ENCODE measurements at places on chromosomes 16 and 17. TPM values are rescaled to one million over a fixed set of nuclear protein-coding genes. Genes with fewer than 3 reads are reported as not detected.

The FGF11 gene
- total RNA-seq: 0.27 TPM

The LIG3 gene
- total RNA-seq: 34.0 TPM

The SMIM36 gene
- total RNA-seq: not detected

The ZNF205 gene
- total RNA-seq: 12.0 TPM

The AOC3 gene
- under 0.01 TPM for total RNA-seq

The PYY gene
- total RNA-seq: not detected

The RNF222 gene
- not detected for total RNA-seq

The KCNG4 gene
- not detected for total RNA-seq

The ENPP7 gene
- not detected for total RNA-seq

The RAB26 gene
- 0.66 TPM for total RNA-seq

The SRCIN1 gene
- 0.27 TPM for total RNA-seq

The KRTAP2-2 gene
- not detected for total RNA-seq

The KRTAP2-1 gene
- not detected for total RNA-seq

The EFNB3 gene
- total RNA-seq: 0.53 TPM

The KLHL36 gene
- total RNA-seq: 45.9 TPM

The NEUROD2 gene
- not detected for total RNA-seq

The NOL11 gene
- 71.7 TPM for total RNA-seq

The CACNG3 gene
- total RNA-seq: not detected

The NPIPA5 gene
- 4.8 TPM for total RNA-seq

The KIF18B gene
- total RNA-seq: 12.0 TPM

The CCL7 gene
- 0.53 TPM for total RNA-seq

The TPSB2 gene
- not detected for total RNA-seq

The OR1F1 gene
- 0.14 TPM for total RNA-seq

The BCL6B gene
- total RNA-seq: 109 TPM

The KRT27 gene
- total RNA-seq: not detected

The TBC1D3C gene
- not detected for total RNA-seq

The SOX15 gene
- not detected for total RNA-seq

The FBXO39 gene
- total RNA-seq: 2.9 TPM

The ADORA2B gene
- 10.7 TPM for total RNA-seq

The RRAD gene
- 0.27 TPM for total RNA-seq

The KRTAP4-1 gene
- total RNA-seq: not detected

The FOXO3B gene
- 3.9 TPM for total RNA-seq

The PMFBP1 gene
- 0.14 TPM for total RNA-seq

The KRT222 gene
- total RNA-seq: not detected

The ASGR1 gene
- total RNA-seq: 9.7 TPM

The IGFALS gene
- total RNA-seq: not detected

The TXNL4B gene
- total RNA-seq: 12.3 TPM

The ADGRG3 gene
- not detected for total RNA-seq

The GNG13 gene
- total RNA-seq: not detected

The CAPNS2 gene
- 3.3 TPM for total RNA-seq

The PITPNM3 gene
- 1.3 TPM for total RNA-seq

The GUCY2D gene
- not detected for total RNA-seq

The CD300LB gene
- total RNA-seq: not detected

The TUBG2 gene
- total RNA-seq: 8.4 TPM

The SUMO2 gene
- 124 TPM for total RNA-seq

The KLHDC4 gene
- total RNA-seq: 33.6 TPM

All from thoracic aorta endothelial cell (primary cell).